Naive B cell (primary cell): ENCODE measurements at places on chromosomes 3 and 15.

GRCh38 chr3:150757768-150758167 lies 5.2 kb downstream of the SIAH2 start:
- no peak for DNase-seq

- DNase-seq, result no peak
Observed at GRCh38 chr15:51156957-51157356, 62.3 kb upstream of the TNFAIP8L3 start.

- no peak for DNase-seq
Observed at GRCh38 chr3:189927975-189928895, 192.5 kb downstream of the P3H2 start.

- no peak for DNase-seq
Observed at GRCh38 chr3:107884719-107885460, 205.9 kb downstream of the CD47 start.

GRCh38 chr15:47801522-47801921 lies 84.2 kb downstream of the SEMA6D start:
- no peak for DNase-seq

- no peak for DNase-seq
Observed at GRCh38 chr15:64731805-64732151, 43.6 kb downstream of the RBPMS2 start.
